ENCODE measurements at places on chromosomes 5 and 9.
A peak's percentile ranks its signal among the peaks of the same experiment; 100 is the strongest.

GRCh38 chr9:107805201-107805600, 315.6 kb upstream of the KLF4 start:
- DNase-seq = no peak

DNA sequence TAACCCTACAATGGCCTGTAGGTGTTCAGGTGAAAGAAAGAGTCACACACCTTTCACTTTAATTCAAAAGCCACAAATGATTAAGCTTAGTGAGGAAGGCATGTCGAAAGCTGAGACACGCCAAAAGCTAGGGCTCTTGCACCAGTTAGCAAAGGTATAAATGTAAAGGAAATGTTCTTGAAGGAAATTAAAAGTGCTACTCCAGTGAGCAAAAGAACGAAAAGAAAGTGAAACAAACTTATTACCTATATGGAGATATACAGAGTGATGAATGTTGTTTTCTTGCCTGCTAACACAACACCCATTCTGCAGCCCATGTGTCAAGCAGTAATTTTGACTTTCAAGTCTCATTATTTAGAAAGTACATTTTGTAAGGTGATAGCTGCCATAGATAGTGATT, 254.2 kb upstream of the SLC24A2 start:
- no peak for DNase-seq

DNA sequence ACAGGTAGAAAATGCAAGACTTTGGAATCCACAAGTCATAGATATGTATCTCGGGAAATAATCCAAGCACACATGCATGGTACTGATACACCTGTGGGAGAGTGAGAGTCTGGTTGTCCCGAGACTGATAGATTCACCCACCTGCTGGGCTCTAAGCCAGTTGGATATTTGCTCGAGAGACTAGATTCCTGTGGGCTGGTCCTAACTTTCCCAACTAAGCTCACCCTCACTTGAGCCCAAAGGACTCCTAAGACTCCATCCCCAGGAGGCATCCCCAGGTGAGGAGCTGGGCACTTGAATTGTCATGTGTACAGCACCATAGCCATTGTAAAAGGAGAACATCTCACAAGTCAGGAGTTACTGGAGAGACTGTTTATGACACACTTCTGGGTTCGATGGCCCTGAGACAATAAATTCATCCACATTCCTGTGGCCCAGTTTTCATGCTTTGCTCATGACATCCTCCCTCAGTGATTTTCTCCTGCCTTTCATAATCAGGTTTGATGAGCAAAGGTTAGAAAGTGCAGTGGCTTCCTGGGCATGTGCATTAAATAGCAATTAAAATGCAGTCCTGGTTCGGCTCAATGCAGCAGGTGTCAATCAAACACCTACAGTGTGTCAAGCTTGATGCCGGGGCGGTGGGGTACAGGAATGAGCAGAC, 18.1 kb downstream of the SLC1A1 start:
- no peak for DNase-seq

- no peak for DNase-seq
These were observed 7.5 kb downstream of the ADAMTS13 start for GRCh38 chr9:133429641-133430161.

- DNase-seq = peak; percentile 14
These were observed 824 bp downstream of the TMEM245 start for GRCh38 chr9:109118808-109119438.

- no peak for DNase-seq
These were observed 26.7 kb downstream of the EBF1 start for GRCh38 chr5:159073026-159073425.

DNA sequence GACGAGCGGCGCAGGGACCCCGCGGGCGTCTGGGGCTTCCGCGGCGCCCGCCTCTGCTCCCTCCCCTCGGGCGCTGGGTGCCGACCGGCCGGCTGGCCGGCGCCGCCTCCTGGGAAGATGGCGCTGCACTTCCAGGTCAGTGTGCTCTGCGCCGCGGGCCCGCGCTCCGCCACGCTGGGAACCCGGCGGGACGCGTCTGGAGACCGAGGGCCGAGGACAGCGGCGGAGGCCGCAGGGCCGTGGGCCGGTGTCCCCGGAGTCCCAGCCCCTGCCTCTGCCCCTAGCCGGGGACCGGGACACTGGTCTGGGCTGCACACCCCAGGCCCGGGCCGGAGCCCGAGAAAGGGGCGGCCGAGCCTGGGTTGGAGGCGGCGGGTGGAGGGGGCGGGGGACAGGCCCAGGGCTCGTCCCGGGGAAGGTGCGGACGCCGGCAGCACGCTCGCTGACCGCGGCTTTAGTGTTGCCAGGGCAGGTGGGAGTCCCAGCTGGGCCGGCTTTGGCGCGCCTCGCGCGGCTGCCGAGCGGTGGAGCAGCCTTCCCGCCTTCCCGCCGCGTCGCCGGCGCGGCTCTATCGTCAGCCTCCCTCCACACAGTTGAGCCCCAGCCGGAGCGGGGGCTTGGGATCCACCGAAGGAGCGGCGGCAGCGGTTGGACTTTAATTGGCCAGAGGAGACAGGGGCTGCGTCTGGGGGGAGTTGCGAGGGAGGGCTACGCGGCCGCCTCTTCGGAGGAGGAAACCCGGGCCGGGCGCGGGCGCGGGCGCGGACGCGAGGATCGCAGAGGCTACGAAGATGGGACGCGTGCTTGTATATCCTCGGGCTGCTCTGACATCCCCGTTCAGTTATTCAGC, at the start of gene RANBP17:
Gene RANBP17 (plus strand): TSS at position 102 of the 850 bp plus-strand sequence.
- no peak for DNase-seq

GRCh38 chr5:133298447-133298846, 246.6 kb downstream of the HSPA4 start:
- no peak for DNase-seq

DNA sequence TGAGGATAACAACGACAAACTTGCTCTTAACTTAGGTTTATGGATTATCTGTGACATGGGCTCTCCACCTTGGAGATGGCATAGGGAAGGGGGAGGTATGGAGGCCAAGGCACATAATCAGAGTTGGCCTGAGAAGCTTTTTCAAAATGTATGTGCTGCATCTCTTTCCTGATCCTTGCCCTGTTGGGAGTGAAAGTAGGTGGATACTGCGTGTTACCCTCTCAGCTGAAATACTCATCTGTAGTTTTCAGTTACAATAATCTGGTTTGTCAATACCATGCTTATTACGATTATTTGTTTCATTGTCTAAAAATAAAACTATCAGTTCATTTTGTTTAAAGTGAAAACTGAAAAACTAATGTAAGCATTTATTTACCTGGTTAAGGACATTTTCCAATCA, 86.7 kb downstream of the SLC44A1 start:
- no peak for DNase-seq

GRCh38 chr9:120645760-120646159, 65.8 kb upstream of the CDK5RAP2 start:
- DNase-seq = no peak
